Right ventricle myocardium inferior (tissue), 1 donor: ENCODE measurements at places on chromosomes 11 and 22. TPM values are rescaled to one million over a fixed set of nuclear protein-coding genes. Genes with fewer than 3 reads are reported as not detected.

The OR8G5 gene
- not detected for total RNA-seq

The APOA5 gene
- total RNA-seq, result not detected

The ZP1 gene
- 0.14 TPM for total RNA-seq

The CFAP300 gene
- total RNA-seq, result 0.89 TPM

The LMNTD2 gene
- total RNA-seq, result 0.14 TPM

The PANX2 gene
- total RNA-seq, result 0.43 TPM

The POU2AF2 gene
- not detected for total RNA-seq

The C22orf31 gene
- total RNA-seq, result not detected

The OR8D1 gene
- total RNA-seq, result not detected

The SREBF2 gene
- total RNA-seq, result 75.5 TPM

The HTR3B gene
- total RNA-seq, result not detected

The EHF gene
- 2.9 TPM for total RNA-seq

The OR5AL1 gene
- not detected for total RNA-seq

The TESMIN gene
- total RNA-seq, result 0.27 TPM

The GLB1L3 gene
- not detected for total RNA-seq

The GLYATL1 gene
- not detected for total RNA-seq

The MMP10 gene
- not detected for total RNA-seq

The PRR33 gene
- total RNA-seq, result 5.0 TPM

The OR51F1 gene
- total RNA-seq, result not detected

The ROBO4 gene
- 27.6 TPM for total RNA-seq

The IFITM10 gene
- total RNA-seq, result 0.92 TPM

The DYNC2H1 gene
- 2.8 TPM for total RNA-seq

The MOV10L1 gene
- total RNA-seq, result not detected

The GLYATL2 gene
- total RNA-seq, result not detected

The ARHGAP20 gene
- 0.46 TPM for total RNA-seq

The APBB1 gene
- 85.5 TPM for total RNA-seq

The NRIP3 gene
- 0.76 TPM for total RNA-seq
